ENCODE measurements at places on chromosomes 11 and 22.

GRCh38 chr11:18722293-18722637 lies 3.7 kb downstream of the IGSF22 start:
- DNase-seq, result no peak

DNA sequence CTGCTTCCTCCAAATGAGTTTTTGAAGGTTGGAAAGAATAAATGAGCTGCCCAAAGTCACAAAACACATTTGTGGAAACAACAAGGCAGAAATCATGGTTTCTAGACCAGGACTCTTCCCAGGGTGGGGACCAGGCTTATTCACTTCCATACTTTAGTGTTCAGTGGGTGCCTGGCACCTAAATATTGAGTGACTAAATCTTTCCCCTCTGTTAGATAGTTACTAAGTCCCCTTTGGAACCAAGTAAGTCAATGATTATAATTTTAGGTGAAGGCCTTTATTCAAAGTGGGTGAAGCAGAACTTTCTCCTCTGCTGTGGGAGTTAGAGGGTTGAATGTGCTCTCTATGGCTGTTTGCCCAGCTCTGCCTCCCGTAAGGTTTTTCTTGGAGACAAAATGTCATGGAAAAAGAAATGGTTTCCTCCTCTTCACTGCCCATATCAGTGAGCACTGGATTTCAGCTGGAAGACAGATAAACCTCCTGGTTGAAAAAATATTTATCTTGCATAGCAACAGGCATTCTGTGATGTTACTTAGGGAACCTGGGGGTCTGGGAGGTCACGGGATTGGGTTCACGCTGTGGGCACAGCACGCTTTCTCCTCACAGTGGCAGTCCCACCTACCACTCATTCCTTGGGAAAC lies 117.8 kb downstream of the CCDC81 start:
- DNase-seq, result no peak

DNA sequence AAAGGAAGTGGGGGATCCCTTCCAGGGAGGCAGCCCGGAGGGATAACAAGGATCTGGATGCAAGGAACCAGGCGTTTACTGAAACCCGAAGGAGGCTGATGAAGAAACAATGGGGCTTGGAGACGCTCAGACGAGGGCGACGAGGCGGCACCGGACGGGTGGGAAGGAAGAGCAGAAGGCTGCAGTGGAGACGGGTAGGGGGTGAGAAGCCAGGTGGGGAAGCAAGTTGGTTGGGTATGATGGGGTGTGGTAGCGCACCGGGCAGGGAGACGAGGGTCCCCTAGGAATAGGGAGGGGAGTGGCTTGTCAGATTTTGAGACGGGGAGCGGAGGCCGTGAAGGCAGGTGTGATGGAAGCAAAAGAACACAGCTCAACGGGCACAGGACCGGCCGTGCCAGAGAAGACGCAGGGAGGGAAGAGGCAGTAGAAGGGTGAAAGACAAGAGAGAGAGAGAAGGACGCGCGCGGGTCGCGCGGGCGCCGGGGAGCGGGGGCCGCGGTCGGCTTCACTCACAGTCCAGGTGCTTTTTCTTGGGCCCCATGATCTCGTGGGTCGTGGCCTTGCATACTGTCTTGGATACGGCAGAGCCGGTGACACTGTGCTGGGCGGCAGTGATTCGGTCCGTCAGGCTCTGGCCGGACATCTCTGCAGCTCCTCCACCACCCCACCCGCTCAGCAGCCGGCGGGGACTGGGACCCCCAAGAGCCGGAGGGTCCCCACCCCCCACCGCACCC lies 579 bp downstream of the PICALM start:
- no peak for DNase-seq

DNA sequence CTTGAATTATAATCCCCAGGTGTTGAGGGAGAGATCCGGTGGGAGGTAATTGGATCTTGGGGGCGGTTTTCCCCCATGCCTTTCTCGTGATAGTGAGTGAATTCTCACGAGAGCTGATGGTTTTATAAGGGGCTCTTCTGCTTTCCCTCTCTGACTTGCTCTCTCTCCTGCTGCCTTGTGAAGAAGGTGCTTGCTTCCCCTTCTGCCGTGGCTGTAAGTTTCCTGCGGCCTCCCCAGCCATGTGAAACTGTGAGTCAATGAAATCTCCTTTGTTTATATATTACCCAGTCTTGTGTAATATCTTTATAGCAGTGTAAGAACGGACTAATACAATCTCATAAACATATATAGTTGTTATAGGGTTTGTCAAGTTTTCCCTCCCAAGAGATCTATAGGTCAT lies 32.8 kb downstream of the KCNE3 start:
- no peak for DNase-seq
